ENCODE measurements at places on chromosomes 4 and X.

DNA sequence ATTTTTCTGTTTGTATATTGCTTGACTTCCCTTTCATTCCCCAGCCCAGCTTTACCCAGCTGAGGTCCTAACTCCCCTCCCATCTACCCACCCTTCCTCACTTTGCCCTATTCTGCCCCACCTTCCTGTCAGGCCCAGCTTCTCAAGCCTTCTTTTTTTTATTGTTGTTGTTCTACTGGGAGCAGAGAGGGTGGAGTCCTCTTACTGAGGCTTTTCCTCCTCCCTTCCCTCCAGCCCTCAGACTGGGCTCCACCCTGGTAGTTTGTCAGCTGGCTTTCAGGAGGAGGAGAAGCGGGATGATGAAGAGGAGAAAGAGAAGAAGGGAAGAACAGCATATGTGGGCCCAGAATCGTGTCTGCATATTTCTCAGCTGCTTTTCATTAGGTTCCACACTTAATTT is 3.2 kb upstream of the KLF8 start:
- DNase-seq, result no peak

DNA sequence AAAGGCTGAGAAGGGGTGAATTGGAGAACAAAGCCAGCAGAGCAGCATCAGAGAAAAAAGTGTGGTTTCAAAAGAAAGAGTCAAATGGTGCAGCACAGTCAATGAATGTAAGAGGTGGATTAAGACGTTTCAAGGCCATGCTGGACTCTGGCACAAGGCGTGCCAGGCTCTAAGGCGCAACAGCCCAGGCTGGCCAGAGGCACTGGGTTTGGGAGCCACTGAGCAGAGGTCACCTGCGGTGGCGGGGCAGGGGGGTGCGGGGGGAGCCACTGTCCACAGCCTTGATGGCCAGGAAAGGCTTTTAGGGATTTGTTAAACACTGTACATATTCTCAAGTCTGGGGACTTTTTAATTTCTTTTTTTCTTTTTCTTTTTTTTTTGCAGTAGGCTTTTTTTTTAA is 222.5 kb upstream of the FAT1 start:
- DNase-seq, result no peak

- DNase-seq, result no peak
These were observed 45.7 kb upstream of the PRSS12 start for GRCh38 chr4:118398226-118399090.

- no peak for DNase-seq
These were observed 64.9 kb downstream of the CD99L2 start for GRCh38 chrX:150833454-150834056.

- no peak for DNase-seq
These were observed 11.3 kb downstream of the SLC38A5 start for GRCh38 chrX:48458711-48459110.

- DNase-seq, result no peak
These were observed 95.8 kb upstream of the SHOX start for GRCh38 chrX:534804-535203.

- no peak for DNase-seq
These were observed 1.9 kb downstream of the SLC10A3 start for GRCh38 chrX:154488336-154489075.

DNA sequence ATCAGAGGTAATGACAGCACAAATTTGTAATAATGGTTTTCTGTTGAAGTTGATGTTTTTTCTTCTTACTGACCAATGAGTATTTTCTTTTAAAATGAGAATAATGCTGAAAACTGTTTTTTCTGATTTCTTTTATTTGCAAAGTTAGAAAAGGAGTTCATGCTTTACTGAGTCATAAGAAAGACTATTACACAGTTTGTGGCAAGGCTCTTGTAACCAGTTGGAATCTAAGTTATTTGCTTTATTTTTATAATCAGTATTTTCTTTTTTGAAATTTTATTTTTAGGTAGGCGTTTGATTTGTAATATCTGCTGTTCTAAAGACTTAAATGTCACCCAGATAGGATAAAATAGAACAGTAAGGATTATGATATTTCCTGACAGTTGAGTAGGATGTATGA is 25.5 kb downstream of the ANAPC4 start:
- no peak for DNase-seq

DNA sequence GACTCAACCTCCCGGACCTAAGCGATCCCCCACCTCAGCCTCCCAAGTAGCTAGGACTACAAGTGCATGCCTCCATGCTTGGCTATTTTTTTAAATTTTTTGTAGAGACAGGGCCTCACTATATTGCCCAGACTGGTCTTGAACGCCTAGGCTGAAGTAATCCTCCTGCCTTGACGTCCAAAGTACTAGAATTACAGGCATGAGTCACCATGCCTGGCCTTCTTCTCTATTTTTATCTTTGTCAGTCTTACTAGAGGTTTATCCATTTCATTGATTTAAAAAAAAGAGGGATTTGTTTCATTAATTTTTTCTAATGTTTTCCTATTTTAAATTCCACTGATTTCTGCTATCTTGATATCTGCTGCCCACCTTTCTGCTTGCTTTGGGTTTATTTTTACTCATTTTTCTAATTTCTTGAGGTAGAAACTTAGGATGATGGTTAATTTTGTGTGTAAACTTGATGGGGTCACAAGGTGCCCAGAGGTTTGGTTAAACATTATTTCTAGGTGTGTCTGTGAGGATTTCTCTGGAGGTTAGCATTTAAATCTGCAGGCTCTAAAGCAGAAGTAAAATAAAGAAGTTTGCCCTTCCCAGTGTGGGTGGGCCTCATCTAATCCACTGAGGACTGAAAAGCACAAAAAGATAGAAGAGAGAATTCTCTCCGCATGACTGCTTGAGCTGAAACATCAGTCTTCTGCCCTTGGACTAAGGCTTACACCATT is 116.2 kb upstream of the DCLK2 start:
- peak; percentile 15 for DNase-seq

DNA sequence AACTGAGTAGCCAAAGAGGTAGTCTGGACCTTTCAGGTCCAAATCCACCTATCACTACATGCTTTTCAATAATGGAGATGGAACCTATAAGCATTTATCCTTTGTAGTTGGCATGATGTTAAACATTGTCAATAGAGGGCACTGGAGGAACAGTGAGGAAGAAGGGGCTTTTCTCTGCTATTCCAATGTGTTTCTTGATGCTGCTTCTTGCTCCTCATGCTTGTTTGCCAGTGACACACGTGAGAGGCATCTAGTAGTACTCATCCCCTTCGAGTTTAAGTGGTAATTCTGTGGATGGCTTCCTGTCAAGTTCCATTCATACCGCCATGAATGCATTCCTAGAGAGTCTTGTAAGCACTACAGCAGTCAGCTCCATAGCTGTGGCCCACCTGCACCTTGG is 84.0 kb downstream of the NAA11 start:
- no peak for DNase-seq

- DNase-seq, result peak; percentile 45
These were observed 825.4 kb downstream of the PCDH18 start for GRCh38 chr4:136706942-136707341.

DNA sequence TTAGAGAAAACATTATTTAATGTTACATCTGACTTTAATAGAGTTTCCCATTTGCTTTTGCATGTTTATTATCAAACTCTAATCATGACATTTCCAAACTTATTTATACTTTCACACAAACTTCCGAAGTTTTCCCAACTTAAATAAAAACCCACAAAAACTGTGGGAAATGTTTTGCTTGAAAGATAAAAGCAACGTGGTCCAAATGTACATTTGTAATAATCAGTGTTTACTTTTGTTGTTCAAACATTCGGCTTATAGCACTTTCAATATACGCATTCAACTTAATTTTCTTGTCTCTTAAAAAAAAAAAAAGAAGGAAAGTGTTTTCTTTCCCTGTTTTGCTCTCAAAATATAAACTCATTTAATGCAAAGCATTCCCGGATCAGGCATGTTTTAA is 51.0 kb downstream of the STX18 start:
- DNase-seq, result no peak

DNA sequence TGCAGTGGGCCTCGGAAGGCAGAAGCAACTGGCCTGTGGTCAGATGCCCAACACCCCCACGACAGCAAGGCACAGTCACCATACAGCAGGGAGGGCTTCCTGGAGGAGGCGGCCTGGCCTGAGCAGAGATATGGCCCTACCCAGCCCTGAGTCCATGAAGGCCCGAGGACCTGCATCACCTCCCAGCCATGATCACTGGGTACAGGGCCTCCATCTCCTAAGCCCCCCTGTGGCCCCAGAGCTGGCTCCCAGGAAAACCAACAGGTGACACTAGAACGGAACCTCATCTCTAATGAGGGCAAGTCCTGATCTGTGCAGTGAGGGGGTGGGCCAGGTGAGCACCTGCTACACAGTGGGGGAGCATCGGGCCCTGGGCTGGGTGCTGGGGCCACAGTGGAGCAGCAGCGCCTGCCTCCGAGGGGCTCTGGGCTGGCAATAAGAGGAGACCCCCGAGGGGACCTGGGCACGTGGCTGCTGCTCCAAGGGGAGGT is 26.2 kb upstream of the MXD4 start:
- DNase-seq, result no peak

All from AG09319 (cell line).